ENCODE measurements at places on chromosomes 5 and 9.

DNA sequence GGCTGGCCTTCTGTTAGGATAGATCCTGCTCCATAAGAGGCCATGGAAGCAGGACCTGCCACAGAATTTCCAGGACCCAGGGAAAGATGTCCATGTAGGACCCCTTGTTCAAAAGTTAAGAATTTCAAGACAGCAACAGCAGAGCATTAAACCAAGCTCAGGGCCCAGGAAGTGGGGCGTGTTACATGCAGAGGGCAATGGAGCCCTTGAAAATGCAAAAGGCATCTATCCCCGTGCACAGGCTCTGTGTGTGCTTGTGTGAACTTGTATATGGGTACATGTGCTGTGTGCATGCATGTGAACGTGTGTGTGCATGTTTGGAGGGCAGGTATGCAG is 14.4 kb upstream of the NKD2 start:
- DNase-seq: no peak

GRCh38 chr9:110582156-110582555 is 2.6 kb upstream of the SVEP1 start:
- DNase-seq: no peak

- DNase-seq: no peak
These were observed 3.1 kb downstream of the ZER1 start for GRCh38 chr9:128768606-128769005.

DNA sequence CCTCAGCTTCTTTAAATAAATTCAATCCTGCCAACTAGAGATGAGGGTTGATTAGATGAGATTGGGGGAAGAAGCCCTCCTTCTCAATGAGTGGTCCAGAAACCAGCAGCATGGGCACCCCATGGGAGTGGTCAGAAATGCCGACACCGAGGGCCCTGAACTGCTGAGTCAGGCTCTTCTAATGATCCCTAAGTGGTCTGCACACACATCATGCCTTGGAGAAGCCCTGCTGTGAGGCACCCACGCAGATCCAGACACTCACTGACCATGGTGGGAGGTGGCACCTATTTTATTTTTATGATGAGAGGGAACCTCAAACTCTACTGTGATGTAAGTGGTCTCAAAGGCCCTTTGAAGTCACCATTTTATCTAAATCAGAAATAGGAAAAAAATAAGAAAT is 72.3 kb upstream of the BOD1 start:
- DNase-seq: no peak

DNA sequence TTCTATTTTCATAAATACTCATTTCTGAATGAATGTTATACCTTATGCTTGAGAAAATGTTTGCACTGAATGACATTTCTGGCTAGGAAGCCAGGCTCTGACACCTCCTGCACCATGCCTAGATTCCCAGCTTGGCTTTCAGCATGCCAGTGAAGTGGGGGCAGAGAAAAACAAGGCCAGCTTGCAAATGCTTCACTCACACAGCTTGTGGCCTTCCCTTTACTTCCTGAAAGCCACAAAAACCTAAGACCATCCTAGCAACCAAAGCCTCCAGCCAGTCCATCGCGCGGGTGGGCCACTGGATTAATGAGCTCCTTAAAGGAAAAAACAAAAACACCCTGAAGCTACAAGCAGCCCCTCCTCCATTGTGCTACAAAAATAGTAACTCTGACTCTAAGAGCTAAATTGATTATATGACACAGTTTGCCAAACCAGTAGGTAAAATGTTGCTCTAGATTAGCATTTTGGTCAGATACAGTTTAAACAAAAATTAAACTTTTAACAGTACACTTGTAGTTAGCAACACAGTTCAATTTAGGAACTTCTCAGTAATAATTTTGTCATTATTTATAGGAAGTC is 159.9 kb downstream of the TSSK1B start:
- no peak for DNase-seq

GRCh38 chr5:93300309-93300923 is 280.6 kb downstream of the NR2F1-AS1 start:
- no peak for DNase-seq

DNA sequence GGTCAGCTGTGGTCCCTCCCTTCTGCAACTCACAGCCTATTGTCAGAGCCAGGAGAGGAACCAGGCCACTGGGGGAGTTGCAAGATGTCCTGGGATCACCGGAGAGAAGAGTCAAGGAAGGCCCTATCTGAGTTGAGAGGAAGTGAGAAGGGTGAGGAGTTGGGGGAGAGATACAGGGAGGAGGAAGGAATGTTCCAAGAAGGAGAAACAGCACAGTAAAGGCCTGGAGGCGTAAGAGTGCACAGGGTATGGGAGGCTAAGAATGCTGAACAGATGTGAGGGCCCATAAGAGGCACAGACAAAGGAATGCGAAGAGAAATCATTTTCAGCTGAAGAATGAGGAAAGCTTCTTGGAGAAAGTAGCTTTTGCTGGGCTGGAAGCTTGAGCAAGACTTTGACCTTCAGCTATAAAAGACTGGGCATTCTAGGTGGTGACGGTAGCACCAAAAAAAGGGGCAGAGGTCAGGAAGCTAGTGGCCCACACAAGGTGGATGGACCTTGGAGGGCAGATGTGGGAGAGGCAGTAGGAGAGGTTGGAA is 21.6 kb upstream of the CSF1R start:
- no peak for DNase-seq

DNA sequence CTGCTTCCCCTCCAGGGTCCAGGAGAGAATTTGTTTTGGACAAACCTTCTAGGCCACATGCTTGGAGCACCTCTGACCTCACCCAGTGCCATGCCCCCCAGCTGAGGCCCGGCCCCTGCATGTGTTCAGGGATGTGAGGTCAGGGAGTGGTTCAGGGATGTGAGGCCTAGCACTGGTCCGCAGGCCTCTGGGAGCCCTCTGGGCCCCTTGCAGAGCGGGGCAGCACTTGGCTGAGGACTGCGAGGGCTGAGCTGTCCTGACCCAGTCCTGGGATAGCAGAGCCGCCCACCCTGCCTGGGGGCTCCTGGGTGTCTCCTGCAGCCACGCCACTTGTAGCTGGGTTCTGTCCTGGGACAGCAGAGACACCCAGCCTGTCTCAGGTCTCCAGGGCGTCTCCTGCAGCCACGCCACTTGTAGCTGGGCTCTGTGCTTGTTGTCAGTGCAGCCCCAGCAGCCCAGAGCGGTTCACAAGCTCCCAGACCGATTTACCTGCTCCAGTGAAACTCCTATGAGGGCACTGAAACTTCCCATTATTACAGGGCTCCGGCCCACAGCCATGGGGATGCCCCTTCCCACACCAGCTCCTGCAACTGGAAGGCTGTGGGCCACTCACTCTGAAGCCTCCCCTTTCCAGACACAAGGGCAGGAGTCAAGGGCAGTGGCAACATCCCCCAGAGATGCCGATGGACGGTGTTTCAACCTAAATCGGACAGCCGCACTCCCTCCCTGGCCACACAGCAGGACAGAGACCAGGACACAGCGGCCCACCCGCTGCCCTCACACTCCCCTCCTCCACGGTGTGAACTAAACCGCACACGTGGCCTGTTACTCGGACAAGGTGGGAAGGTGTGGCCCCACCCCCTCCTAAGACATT is 5.4 kb upstream of the CEP72 start:
- DNase-seq: no peak

GRCh38 chr5:11334404-11334803 is 569.8 kb downstream of the CTNND2 start:
- DNase-seq: no peak

GRCh38 chr5:116091416-116091815 is 6.6 kb downstream of the COMMD10 start:
- no peak for DNase-seq

DNA sequence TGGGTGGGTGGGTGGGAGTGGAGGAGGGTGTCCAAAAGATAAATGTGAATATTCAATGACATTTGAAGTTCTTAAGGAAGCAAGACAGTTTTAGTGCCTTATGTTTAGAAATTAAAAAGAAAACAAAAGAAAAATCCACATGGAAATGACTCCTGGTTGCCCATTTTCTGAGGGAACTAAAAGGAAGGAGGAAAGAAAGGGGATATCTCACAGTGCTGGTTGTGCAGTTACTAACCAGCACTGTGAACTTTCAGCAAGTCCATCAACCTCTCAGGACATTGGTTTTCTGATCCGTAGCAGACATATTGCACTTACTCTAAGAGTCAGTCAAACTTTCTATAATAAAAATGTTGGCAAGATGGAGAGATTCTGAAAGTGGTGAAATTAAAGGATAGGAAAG is 431.0 kb upstream of the CLINT1 start:
- no peak for DNase-seq

GRCh38 chr5:157150995-157151394 is 8.3 kb upstream of the MED7 start:
- no peak for DNase-seq

- no peak for DNase-seq
These were observed 51.7 kb downstream of the SLC12A2 start for GRCh38 chr5:128135286-128135685.

DNA sequence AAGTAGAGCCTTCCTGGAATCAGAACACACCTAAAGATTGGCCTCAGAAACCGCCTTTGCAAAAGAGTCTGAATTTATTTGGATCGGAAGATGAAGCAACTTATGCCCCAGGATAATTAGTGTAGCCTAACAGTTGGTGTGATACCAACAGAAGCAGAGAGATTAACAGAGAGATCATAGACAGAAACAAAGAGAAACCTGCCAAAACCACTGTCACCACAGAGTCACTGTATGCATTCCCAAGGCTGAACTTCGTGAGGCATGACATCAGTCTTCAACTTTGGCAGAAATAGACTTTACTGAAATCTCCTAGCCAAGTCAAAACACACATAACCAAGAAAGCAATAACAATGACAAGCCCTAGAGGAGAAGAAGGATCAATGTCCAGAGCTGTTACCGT is 361.8 kb downstream of the ELAVL2 start:
- DNase-seq: no peak

GRCh38 chr9:68515326-68516017 is 25.2 kb downstream of the TMEM252 start:
- DNase-seq: no peak

- no peak for DNase-seq
These were observed 393.0 kb downstream of the NTRK2 start for GRCh38 chr9:85062385-85063022.

GRCh38 chr5:135011355-135012032 is 22.5 kb downstream of the PITX1 start:
- DNase-seq: no peak

DNA sequence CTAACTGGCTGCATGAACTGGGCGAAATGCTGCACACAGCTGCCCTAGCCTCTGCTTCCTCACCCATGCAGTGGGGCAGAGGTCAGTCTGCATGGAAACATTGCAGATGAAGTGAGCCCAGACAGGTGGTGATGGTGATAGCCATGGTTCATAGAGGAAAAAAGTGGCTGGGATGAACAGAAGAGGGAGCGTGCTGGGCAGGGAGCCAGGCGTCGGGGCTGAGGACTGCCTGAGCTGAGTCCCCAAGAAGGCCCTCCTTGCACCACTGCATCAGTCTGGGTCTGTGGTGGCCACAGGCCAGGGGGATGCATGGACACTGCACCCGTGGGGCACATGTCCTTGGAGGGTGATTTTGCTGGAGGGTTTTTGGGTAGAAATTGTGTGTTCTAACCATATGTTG is 80.5 kb downstream of the AMBP start:
- no peak for DNase-seq

DNA sequence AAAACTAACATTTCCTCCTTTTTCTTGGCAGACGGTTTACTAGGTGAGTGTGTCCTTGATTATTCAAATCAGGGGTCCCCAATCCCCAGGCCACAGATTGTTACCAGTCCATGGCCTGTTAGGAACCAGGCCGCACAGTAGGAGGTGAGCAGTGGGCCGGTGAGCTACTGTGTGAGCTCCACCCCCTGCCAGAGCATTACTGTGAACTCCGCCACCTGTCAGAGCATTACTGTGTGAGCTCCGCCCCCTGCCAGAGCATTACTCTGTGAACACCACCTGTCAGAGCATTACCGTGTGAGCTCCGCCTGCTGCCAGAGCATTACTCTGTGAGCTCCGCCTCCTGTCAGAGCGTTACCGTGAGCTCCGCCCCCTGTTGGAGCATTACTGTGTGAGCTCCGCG is 14.3 kb upstream of the PDCD6 start:
- no peak for DNase-seq

DNA sequence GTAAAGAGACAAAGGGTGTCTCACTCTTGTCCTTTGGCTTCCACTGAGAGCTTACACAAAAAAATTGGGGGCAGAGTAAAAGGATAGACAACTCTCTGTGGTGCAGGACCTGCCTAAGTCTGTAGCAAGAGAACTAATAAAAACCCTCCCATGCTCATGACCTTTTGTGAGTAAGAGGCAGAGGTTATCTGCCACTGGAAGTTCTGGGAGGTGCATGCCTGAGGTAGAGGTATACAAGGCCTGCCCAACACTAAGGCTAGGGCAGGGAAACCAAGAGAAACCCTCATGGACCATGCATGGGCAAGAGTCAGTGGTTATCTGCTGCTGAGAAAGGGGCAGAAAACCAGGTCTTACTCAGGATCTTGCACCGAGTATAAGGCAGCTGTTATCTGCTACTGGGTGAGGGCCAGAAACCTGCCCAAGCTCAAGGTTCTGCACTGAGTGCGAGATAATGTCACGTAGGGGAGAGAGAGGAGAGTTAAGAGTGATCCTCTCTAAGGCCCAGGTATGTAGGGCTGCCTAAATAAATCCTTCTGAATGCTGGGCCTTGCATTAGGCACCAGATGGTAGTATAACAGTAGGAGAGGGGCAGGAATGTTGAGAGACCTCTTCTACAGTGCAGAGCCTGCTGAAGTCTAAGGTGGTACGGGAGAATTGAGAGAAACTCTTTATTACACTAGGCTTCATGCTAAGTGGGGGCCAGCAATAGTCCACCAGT is 143.4 kb downstream of the MACROH2A1 start:
- DNase-seq: no peak

DNA sequence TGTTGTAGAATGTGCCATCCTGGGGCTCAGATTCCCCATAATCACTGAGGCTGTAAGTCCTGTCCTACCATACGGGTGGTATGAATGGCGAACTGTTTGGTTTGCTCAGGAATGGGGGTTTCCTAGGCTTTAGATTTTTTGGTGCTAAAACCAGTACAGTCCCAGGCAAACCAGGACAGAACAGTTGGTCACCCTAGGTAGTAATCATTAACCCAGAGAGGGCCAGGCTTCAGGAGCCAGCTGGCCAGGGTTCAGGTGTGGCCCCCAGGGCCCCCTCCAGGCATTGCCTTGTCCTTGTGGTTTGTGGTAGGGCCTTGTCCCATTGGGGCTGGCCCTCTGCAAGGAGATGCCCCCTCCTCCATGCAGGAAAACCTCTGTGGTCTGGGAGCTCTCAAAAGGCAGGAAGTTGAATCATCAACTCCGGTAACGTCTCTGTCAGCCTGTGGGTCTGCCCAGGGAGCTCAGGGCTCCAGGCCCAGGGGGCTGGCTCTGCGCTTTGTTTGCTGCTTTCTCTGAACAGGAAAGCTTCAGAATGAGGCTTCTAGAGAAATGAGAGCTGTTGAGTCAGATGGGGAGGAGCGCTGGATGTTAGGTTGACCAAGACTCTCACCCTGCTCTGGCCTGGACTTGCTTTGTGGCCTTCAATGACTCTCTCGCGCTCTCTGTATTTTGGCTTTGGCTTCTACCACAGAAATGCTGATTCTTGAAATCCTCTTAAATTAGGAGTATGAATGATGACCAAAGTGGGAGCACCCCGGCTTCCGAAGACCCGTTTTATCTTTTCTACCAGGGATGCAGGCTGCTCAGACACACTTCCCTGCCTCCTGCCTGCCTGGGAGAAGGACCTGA is 22.2 kb upstream of the JADE2 start:
- peak; percentile 75 for DNase-seq
